ENCODE measurements at places on chromosomes 1 and 21.

DNA sequence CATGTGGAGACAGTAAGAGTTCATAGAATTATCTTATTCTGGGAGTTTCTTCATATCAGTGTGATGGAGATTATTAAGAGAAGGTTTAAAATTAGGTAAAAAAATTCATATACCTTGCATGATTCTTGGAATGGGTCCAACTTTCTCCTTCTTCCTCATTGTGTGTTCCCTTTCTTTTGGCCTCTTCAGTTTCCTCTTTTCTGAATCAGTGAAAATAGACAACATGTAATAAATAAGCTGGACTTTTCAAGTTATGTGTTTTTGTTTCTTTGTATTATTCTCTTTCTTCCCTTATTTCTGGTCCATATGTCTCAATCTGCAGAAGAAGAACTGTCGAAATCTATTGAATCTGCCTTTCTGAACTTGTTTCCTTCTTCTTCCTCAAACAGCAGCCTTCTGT lies 30.5 kb downstream of the C4BPA start:
- no peak for DNase-seq

GRCh38 chr1:18283601-18284385 lies 176.2 kb downstream of the IGSF21 start:
- peak; percentile 21 for DNase-seq

DNA sequence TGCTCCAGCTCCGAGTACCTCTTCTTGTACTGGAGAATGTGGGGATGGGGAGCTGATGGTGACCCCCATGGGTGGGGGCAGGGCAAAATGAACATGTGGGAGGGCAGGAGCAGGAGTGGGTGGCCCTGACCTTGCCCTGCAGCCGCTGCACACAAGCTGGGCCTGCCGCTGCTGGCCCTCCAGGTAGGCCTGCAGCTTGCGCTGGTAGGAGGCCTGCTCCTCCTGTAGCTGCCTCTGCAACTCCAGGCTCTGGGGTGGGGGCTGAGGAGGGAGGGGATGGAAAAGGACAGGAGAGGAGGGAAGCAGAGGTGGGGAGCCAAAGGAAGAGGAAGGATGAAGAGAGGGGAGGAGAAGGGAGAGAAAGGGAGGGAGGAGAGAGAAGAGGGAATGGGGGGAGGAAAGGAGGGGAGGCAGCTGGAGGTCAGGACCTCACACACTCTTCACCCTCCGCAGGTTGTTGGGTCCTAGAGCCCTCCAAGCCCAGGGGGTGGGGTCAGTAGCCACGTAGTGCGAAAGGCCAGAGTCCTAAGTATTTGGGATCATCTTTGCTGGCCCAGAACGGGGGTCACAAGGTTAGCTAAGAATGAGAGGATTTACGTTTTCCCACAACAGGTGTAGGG lies 22.9 kb downstream of the RNU1-1 start:
- DNase-seq = no peak

- no peak for DNase-seq
Measured at GRCh38 chr1:149848340-149849110, 50.8 kb upstream of the BOLA1 start.

GRCh38 chr1:5915587-5916571 lies 76.3 kb downstream of the NPHP4 start:
- DNase-seq = peak; percentile 75

DNA sequence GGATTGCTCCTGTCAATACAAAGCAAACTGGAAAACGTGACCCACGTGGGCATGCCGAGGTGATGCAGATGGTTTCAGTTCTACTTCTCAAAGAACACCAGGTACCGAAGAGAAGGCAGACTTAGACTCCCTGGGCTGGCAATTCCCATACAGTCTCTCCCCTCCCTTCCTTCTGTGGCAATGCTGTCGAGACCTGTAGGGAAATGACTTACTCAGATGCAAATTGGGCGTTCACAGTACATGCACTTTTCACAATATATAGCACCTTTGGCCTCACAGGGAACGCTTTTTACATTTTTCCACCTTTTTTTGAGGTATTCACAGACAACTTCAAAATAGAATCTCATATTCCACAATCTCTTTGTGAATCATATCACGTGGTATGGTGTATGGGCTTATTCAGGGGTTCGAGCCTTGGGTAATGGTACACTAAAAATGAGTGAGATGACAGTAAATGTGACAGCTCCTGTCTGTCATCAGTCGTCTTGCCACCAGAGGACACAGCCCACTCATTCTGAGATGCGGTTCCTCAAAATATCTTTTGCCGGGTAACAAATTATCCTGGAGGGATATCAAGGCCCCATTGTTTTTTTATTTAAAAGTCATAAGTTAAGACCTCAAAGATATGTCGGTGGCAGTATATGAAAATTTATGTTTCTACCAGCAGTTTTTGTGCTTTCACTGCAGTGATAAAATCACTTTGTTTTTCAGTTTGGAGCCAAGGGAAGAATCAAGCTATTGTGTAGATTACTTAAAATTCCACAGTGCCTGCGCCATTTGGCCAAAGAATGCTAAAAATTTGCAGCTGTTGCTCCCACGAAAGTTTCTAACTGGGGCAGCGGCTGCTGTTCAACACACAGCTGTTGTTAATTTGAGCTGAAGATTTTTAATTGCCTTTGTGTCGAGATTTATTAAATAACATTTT lies 168.4 kb downstream of the ZZZ3 start:
- no peak for DNase-seq

- DNase-seq = no peak
Measured at GRCh38 chr1:115976921-115977498, 697 bp downstream of the SLC22A15 start.

GRCh38 chr1:51989582-51990477 lies 670 bp downstream of the RAB3B start:
- no peak for DNase-seq

DNA sequence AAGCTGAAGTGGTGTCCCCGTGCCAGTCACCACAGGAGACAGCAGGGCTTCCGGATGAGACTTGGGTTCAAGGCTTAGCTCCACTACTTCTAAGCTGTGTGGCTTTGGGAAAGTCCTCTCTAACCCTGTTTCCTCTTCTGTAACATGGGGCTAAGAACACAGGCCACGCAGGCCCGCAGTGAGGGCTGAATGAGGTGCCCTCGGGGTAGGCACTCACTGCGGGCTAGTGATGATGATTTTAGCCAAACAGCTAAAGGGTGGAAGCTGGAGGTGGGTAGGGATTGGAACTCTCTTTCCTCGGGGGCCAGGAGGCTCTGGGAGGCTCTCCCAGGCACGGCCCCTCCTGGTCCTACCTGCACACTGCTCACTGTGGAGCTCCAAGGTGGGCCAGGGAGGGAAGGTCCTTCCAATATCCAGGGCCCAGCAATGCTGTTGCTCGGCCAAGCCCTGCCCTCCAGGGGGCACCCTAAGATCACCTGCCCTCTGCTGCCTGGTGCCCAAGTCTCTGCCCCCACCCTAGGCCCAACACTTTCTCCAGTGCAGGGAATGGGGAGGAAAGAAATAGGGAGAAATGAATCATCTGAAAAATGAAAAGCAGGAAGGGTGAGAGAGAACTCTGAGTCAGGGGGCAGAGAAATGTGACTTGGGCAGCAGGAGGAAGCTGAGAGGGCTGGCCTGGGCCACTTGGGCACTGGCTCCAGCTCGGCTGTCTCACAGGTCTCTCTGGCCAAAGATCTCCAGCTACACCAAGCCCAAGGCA lies 19.2 kb upstream of the EVA1B start:
- peak; percentile 73 for DNase-seq

DNA sequence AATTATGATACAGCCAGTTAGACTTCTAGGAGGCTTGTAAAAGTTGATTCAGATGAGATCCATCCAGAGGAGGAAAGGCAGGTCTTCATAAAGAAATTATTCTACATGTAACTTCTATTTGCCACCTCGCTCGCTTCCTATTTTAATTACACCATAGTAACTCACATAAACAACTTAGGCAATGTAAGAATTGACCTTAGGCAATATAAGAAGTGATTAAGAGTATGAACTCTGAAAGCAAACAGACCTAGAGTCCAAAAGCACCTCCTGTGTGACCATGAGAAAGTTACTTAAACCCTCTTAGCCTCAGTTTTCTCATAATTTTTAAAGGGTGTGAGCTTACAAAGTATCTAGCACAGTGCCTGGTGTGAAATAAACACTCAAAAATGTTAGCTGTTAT lies 192.7 kb upstream of the NFIA start:
- DNase-seq = no peak

- peak; percentile 30 for DNase-seq
Measured at GRCh38 chr1:231625975-231626534, 535 bp upstream of the DISC1 start.

DNA sequence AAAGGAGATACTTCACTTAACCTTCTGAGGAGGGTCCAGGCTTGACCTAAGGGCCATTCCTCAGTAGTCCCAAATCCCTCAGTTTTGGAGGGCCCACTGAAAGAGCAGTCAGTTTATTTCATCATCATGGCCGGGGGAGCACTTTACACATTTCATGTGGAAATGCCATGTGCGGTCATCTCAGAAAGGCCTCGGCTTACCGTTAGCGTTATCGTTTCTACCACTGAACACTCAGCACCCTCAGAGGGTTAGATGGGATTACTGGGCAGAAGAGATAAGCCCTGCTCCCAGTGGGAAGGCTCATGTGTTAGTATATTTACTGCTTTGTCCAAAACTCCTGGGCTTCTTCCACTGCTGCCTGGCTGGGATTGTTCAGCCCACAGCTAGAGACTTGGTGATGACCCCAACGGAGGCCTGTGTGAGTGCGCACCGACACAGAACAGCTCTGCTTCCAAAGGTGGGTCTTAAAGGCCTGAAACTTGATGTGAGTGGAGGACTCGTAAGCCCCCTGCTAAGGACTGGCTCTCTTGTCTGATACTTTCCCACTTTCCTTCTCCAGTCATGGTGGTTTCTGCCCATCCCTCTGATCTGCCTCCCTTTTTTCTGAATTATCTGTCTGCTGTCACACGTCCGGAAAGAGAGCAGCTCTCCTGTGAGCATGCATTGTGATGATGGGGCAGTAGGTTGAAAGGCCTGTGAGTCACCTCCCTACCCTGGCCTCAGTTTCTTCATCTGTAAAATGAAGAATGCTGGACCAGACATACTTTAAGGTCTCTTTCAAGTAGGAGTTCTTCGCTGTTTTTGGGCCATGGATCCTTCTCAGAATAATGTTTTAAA lies 284.5 kb downstream of the ASTN1 start:
- DNase-seq = no peak

DNA sequence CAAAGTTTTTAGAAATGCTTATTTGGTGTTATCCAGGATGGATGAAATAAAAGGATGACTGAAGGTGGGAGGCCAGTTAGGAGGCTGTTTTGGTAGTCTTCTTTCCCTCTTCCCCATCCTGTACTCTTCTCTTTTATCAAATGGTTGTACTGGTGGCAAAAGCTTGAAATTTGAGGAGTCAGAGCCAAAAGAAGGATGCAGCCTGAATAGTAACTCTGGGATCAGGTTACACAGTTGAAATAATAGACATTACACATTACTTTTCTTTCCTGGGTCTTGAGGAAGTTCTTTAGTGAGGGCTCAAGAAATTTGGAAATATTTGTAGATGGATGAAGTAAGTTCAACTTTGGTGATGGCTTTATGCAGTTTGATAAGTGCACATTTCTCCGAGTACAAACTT lies 108.6 kb downstream of the GPR52 start:
- DNase-seq = no peak

DNA sequence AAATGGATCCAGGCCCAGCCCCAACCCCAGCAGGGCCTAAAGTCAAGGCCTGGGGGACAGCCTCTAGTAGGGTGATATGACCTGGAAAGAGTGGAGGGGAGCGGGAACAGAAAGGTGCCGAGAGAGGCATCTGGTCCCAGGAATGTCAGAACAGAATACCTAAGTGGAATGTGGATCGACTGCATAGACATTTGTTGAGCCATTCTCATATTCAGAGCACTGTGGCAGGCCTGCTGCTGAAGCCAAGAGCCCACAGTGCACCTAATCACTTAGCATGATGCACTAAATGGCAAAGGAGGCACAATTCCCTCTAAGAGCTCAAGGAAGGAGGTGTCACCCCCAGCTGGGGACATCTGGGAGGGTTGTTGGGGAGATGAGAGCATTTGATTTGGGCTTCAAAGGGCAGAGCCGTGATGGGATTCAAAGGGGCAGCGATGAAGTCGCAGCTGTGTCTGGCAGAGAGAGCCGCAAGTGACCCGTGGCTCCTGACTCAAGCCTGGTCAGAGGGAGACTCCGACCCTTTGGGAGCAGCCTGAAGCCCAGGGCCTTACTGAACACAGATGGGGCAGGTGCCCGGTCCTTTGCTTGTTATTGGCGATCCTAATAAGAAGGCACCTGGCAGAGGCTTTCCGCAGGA lies 8.6 kb upstream of the PKP1 start:
- no peak for DNase-seq

DNA sequence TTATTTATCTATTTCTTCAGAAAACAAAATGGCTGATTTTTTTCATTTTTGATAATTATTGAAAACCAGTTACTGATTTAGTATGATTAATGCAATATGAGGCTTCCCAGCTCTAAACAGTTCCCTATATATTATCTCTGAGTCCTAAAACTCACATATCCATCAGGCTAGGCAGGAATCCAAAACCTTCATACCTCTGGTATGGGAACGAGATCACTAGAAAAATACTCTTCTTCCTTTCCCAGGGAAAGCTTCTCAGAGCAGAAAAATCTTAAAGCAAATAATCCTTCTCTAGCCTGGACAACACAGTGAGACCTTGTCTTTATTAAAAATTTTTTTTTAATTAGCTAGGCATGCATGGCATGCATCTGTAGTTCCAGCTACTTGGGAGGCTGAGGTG lies 42.5 kb downstream of the KDM5B start:
- no peak for DNase-seq

DNA sequence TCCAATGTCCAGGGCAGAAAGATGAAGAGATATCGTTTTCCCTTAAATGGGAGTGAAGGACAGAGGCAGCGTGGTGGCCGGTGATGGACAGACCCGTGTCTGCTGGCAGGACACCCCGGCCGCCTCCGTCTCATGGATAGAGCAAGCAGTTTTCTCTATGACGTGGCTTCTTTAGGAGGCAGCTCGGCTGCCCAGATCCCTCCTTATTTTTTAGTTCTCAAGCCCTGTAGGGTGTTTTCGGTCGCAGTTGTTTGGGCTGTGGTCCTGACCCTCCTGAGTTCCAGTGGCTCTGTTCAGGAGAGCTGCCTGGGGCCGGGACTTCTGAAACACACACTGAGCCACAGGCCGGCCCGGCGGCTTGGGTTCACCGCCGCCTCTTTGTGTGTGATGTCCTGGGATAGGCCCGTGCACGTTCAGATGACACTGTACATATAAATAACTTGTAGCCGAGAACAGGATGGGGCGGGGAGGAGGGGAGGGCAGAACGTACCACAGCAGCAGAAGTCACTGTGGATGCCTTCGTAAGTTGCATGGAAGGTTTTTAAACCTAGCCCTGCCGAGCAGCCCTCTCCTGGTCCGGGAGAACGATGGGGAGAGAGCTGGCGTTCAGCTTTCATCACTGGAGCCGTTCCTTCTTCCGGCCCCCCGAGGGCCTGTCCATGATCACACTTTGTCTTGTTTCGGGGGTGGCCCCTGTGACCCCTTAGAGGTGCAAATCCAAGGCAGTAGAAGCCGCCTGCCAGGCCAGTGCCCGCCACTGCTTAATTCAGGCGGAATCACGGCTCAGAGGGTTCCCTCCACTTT lies 65.2 kb downstream of the SIK1 start:
- DNase-seq = peak; percentile 74

DNA sequence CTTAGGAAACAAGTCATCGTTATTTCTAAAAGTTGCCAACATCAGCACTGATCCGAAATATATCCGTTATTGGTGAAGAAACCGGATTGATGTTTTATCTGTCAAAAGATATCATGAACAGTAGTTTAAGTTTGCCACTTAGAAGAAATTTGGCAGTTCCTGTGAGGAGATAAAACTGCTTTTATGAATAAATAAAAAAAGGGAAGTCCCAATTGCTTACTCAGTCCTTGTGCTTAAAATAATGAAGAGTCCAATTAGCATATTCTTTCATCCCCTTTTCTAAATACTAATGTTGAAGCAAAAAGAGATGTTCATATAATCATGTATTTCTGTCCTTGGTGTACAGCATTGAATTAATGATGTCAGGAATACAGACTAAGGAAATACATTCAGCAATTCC lies 164.6 kb downstream of the NCAM2 start:
- no peak for DNase-seq

All from GM20000 (cell line).